ENCODE measurements at places on chromosomes 4 and X. TPM values are rescaled to one million over a fixed set of nuclear protein-coding genes. Genes with fewer than 3 reads are reported as not detected.

DNA sequence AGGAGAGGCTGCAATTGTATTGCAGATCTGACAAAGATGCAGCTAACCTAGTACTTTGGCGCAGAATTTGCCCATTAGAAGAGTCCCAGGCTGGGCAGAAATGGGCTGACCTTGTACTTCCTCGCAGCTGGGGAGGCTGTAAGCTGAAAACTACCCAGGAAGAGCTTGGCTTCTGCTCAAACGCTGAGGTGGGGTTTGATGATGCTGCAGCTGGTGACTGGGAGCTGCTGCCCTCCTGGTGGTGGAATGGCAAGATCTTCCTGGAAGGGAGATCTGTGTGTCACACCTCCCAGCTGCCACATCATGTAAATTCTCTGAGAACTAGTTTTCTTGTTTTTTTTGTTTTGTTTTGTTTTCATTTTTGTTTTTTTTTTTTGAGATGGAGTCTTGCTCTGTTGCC lies 17.4 kb downstream of the CCNG2 start:
- no peak for DNase-seq

DNA sequence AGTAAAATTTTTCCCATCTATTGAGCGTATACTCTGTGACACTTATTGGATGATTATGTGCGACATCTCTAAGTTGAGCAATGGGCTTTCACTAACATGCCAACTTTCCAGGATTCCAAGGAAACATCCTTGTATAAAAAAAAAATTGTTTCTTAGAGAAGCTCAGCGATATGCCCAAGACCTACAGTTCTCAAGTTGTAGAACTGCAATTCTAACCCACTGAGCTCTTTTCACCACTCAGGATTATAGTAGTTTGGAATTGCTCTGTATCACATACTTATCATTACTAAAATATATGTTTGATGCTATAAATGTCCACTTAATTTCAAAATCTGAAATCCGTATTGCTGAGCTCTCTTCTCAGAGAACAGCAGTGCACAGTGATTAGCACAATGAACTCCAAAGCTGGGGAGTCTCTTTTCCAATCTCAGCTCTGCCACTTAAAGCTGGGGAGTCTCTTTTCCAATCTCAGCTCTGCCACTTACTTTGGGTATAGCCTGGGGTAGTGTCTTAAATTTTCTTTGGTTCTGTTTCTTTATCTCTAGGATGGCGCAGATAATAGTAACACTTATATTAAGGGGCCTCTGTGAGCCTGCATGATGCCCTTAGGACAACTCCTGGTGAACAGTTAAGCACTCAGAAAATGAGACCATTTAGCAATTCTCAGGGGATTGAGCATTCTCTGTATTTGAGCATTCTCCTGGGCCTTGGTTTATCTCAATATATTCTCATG lies 1722.2 kb upstream of the AGA start:
- DNase-seq, result no peak

DNA sequence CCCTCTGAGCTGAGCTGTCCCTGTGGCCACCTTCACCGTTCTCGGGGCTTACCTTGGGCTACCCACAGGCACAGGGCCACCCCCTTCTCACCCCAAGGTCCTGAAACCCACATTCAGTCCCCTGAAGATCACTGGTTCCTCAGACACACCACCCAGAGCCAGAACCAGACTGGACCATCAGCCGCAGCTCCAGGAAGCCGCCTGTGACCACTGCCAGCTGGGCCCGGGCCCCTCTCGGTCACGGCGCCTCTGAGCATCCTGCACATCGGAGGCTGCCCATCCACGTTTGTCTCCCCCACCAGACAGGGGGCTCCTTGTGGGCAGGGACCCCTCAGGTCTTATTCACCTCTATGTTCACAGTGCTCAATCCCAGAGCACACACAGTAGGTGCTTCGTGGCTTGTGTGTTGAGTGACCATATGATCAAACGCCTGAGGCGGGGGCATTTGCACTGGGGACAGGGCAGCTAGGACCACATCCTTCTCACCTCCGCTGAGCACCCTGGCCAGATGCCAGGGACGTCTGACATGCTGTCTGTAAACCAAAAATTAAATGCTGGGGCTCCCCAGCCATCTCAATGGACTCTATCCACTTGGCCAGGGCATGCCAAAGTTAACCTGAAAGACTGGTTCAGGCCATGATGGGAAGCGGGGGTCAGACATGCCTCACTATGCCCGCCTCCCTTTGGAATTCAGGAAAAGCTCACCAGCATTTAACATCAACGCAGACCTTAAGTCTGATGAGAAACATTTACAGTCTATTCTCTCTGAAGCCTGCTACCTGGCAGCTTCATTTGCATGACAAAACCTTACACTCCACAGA lies 109.4 kb upstream of the AFAP1 start:
- no peak for DNase-seq

DNA sequence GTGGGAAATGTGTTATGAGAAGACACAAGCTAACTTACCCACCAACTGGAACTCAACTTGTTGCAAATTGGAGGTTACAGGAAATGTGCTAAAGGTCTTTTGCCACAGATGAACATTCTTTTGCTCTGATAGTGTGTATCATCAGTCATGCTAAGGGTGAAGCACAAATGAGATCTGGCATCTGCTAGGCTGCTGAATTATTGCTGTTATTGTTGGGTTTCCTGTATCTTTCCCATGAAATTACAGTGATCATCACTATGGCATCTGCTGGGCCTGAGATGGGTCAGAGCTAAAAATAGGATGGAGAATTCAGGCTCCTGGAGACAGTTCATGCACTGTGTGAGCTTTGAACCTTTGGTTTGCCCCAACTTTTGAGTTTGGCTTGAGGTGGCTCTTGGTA lies 124.5 kb downstream of the NPNT start:
- DNase-seq, result no peak

DNA sequence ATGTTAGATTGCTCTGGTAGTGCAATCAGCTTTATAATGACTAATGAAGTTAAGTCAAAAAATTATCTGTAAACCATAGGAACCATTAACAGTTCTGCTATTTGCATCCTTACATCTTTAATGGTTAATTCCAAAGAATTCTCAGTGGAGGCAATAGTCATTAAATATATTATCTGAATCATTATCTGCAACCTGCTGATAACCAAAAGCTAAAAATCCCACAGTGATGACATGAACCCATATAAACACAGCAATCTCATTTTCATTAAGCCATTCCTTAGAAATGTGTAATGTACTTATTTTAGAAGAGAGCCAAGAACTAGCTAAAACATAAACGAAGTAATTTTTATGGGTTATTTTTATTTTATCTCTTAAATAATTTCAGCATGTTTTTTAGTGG lies 60.2 kb downstream of the MAGEB16 start:
- no peak for DNase-seq

DNA sequence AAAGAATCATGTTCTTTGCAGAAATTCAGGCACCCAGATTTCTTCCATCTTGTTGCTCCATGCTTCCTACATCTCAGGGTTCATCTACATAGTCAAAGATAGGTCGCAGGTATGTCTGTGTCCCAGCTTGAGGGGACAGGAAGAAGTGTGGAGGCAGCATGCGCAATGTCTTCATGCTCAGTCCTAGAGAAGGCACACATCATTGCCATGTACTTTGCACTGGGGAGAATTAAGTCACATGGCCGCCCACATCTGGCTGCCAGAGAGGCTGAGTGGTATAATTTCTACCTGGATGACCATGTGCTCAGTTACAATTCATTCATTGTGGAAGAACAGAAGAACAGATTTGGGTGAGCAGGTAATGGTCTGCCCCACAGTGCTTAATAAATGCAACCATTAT lies 54.1 kb downstream of the GAB1 start:
- DNase-seq, result no peak

DNA sequence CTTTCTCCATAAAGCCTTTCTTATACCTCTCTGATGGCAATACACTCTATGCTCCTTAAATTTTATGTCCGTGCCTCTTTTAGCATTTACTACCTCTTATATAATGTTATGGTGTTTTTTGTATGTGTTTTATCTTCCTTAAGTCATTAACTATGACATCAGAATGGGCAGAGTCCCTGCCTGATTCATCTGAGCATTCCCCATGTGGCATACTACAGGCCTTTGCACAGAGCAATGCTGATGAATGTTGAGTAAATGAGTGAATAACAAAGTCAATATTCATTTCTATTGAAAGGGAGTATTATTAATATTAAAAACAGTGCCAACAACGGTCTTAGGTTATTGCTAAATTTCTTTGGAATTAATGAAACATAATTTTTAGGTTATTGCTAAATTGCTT lies 18.8 kb upstream of the RPS6KA3 start:
- DNase-seq, result no peak

Gene SLC25A53
- 5.7 TPM for total RNA-seq

Gene ELOVL6
- 3.5 TPM for total RNA-seq

Gene ABLIM2
- 8.6 TPM for total RNA-seq

Gene BTK
- total RNA-seq, result 5.6 TPM

Data from pancreas (tissue), 10 donors.